ENCODE measurements at places on chromosomes 3 and 15.

DNA sequence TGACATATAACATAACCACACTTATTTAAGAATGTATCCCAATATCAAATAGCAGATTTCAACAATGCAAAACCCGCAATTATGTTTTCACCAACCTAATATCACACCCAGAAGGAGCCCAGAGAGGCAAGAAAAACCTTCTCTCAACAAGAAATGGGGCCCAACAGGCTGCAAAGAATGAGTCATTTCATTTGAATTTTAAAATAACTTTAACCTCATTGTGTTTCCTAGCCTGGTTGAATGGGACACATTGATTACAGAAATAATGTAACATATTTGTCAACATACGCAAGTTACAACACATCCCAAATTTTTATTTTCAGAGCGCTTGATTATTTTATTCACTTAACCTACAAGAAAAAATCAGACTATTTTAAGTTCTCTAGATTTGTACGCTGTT is 365.1 kb upstream of the SLCO3A1 start:
- DNase-seq, result no peak

DNA sequence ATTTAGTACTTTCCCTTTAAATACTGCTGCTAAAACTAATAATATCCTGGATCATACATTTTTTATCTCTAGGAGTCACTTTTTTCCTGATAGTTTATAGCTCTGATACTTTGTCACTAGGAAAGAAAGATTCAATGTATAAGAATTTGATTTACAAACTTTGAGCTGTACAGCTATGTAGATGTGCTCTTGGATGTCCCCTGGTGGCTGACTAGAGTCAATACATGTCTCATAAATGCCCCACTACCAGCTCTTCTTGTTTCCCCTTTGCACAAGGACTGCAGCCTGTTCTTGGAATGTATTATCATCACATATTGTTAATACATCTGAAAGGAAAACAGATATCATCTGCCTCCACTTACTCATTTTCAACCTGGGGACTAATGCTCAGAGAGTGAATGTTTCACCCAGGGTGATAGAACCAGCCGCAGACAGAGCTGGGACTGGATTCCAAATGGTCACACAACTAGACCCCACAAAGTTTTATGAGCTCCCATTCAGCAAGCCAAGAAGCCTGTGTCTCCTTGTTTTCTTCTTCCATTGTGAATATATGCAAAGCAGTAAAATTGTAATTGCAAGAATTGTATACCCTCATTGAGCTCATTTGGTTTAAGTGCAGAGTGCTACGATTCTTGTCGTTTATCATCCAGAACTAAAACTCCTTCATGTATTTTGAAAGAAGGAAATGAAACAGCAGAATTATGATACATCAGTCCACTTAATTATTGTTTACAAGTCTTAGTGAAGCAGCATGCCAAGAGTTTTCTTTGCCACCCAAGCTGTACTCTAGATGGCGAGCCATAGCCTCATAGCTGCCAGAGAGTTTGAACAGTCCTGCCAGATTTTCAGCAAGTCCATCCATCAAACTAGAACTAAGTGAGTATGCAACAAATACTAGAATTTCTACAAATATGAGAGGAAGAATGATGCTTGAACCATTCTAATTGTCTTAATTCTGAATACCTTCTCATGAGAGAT is 261.6 kb upstream of the LMCD1 start:
- no peak for DNase-seq

DNA sequence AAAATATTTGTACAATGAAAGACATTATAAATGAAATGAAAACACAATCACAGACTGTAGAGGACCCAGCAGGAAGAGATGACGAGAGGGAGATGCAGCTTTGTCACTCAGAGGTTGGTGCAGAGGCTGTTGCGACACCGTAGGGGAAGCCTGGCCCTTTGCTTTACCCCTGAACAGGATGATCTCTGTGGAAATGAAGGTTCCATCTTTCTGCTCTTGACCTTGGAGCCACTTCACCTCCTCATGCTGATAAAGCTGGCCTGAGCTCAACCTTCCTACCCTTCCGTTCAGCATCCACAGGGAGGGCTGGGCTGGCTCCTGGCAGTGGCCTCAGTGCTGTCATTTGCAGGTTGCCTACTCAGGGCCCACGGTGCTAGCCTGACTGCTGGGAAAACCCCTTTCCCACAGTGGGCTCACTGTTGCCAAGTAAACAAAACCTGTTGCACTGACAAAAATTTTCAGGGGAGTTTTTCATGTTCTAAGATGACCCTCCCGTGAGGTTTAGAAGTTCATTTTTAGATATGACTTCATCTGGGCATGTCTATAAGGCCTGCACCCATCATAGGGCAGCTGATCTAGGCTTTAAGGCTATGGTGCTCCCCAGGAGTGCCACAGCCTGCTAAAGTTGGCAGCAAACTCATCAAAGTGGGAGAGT is 3.0 kb upstream of the CD80 start:
- DNase-seq, result no peak

GRCh38 chr3:198046120-198046857 is 86.3 kb downstream of the LMLN start:
- no peak for DNase-seq

- DNase-seq, result peak; percentile 3
Observed at GRCh38 chr3:129424185-129424841, 4.1 kb downstream of the EFCAB12 start.

DNA sequence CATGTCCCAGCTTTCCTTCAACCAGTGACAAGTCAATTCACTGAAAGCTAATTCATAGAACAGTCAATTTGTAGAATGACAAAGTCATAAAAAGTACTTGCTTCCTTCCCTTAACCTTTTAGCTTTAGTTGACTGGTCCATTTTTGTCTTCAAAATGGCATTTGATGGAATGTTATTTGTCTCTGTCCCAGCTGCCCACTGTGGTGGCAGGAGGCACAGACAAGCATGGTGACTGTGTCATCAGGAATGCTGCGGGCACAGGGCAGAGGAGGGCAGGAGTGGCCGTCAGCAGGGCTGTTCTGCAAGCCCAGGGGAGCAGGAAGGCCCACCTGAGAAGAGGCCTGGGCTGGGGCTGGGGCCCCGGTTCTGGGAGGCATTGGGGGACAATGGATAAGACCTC is 10.0 kb downstream of the IQSEC1 start:
- no peak for DNase-seq

DNA sequence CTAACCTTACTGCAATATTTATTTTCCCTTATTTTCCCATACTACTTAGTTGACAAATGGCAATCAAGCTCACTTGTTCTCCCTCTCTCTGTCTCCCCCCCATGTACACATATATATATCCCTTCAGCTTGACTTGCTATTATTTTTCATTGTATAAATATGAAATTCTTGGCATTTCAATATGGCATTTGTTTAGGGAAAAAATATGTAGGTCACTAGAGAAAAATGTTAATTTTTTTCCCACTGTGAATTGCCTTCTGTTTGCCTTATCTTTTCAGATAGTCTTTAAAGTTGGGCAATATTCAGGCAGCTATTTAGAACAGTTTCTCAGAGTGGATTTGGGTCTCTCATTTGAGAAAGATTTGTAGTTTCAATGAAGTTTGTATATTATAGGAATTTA is 62.8 kb upstream of the UTS2B start:
- no peak for DNase-seq

GRCh38 chr15:60358935-60359682 is 38.7 kb downstream of the ANXA2 start:
- DNase-seq, result no peak

- DNase-seq, result no peak
Observed at GRCh38 chr3:61841111-61841845, 279.9 kb downstream of the PTPRG start.

DNA sequence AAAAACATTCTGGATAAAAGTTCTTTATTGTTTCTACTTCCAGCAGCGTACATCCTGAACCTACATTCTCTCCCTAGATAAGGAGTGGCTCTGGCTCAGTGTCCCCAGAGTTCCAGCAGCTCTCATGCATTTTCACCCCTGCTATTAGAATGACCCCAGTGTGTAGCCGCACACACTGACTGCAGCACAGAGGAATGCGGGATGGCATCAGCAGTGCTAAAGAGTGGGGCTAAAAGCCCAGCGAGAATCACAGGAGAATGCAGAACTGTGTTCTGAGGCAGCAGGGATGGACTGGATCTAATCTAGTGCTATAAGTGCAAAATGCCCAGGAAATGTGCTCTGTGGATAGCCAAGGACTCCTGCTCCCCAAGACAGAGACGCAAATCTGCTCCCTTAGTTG is 66.4 kb upstream of the TJP1 start:
- DNase-seq, result no peak

DNA sequence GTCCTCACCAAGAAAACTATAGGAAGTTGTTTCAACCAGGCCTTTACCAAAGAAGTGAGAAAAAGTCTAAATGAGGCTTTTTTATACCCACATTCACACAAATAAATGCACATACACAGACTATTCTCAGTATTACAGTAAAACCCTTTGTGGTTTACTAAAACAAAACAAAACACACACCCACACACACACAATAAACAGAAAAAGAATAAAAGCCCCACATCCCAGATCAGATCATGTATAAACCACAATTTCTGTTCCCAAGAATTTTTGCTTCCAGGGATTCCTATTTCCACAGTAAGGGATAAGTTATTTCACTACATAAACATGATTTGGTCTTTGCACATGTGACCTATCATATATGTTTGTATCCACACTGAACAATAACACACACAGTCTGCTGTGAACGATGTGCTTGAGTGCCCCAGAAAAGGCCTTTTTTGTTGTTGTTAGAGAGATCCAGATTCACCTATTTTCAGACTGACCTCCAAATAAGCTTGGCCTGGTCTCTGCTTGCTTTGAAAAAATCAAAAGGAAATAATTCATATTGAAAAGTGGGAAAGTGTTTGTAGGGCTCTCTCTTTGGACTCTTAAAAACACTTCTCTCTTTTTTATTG is 283.4 kb upstream of the ATP11B start:
- DNase-seq, result no peak

DNA sequence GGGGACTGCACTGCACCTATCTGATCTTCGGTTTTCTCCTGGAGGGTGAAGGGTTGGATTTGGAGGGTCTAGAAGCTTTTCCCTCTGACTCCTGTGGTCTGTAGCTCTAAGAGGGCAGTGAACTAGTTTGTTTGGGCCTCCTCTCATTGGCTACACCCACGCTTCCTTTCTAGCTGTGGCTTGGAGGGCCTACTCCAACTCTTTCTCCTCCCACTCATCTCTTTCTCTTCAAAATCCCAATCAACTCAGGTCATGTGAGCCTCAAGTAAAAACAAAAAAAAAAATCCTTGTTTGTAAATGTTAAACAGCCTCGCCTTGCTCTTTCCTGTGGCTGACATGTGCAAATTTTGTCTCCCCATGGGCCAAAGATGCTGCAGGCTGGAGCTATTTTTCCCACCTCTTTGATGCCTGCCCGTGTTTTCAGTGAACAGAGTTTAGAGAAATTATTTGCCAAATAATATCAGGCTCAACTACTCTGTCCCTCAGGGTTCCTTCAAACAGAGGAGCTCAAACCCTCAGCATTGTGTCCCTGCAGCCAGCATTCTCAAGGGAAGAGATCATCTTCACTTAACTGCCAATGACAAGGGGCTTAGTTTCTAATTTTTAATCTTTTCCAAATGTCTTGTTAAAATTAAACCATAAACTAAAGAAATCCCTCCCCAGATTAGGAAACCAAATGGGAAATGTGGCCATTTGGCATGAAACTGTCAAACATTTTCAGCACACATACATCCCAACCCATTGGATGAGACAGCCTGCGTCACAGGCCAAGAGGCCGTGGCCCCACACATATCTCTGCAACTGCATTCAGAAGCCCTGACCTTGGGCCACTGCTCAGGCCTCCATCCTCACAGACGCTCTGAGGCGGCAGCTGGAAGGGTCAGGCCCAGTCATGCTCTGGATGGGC is 114.8 kb upstream of the THBS1 start:
- no peak for DNase-seq

GRCh38 chr3:56836276-56837163 is 34.8 kb upstream of the ARHGEF3 start:
- DNase-seq, result no peak

GRCh38 chr3:178386880-178387279 is 149.4 kb upstream of the KCNMB2 start:
- no peak for DNase-seq

Measured in NCI-H774 (cell line).